Upper lobe of right lung (tissue), 1 donor: ENCODE measurements at places on chromosomes 12 and 14. TPM values are rescaled to one million over a fixed set of nuclear protein-coding genes. Genes with fewer than 3 reads are reported as not detected.

The C12orf42 gene
- total RNA-seq: not detected

The SLC25A21 gene
- total RNA-seq: 0.35 TPM

The CISTR gene
- not detected for total RNA-seq

The PRB2 gene
- not detected for total RNA-seq

The ACOT4 gene
- 4.5 TPM for total RNA-seq
